ENCODE measurements at places on chromosomes 5 and 9.

DNA sequence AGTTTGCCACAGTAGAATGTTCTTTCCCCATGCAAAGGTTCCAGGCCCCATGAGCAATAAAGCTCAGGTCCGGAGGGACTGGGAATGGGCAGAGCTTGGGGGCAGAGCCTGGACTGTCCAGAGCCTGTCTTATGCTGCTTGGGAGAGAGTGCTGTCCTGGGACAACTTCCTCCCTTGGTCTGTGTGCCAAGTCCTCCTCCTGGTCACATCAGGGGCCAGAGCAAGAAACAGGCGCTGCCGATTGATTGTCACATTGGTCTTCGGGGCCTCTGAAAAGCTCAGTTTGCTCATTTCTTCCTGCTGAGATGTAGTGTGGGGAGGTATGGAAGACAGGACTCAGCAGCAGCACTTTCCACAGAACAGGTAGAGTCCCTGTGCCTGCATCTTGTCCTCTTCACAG lies 54.0 kb upstream of the FCN1 start:
- no peak for DNase-seq

- DNase-seq, result no peak
These were observed 43.1 kb upstream of the DAB2IP start for GRCh38 chr9:121608168-121608853.

- DNase-seq, result no peak
These were observed 119.7 kb downstream of the FANCC start for GRCh38 chr9:95197692-95198271.

- no peak for DNase-seq
These were observed 160.2 kb downstream of the MACROH2A1 start for GRCh38 chr5:135238622-135239452.

- DNase-seq, result no peak
These were observed 483 bp downstream of the C9orf85 start for GRCh38 chr9:71911908-71912335.

DNA sequence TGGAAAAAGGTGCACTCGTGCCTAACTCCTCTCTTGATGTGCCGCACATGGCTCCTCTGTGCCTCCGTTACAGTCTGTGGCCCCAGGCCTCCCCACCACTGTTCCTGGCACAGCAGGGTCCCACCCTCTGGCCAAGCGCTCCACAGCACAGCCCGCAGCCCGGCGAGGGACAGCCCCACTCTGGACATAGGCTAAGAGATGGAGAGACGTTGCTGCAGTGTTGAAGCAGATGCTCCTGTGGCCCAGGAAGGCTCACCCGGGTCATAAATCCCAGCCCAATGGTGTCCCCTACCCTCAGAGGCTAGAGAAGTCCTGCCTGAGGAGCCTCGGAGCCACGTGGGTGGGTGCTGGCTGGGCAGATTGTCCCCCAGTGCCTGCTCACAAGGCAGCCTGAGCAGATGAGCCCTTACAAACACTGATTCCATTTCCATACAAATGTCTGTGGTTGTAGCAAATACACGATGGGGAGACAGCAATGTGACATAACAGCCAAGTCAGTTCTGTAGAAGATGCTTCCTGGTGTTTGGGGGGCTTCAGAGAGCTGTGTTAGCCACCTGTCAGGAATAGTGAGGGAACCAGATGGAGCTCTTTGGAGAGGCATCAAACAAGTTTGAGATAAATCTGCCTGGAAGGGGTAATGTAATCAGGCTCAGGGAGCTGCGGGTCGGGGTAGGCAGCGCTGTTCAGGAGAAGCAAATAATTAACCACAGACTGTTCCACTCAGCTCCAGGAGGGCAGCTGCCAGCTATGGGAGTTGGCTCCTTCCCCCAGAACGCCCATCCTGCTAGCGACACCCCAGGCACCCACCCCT lies 41.7 kb downstream of the C5orf15 start:
- DNase-seq, result no peak

GRCh38 chr5:167671176-167671575 lies 620.3 kb upstream of the WWC1 start:
- no peak for DNase-seq

DNA sequence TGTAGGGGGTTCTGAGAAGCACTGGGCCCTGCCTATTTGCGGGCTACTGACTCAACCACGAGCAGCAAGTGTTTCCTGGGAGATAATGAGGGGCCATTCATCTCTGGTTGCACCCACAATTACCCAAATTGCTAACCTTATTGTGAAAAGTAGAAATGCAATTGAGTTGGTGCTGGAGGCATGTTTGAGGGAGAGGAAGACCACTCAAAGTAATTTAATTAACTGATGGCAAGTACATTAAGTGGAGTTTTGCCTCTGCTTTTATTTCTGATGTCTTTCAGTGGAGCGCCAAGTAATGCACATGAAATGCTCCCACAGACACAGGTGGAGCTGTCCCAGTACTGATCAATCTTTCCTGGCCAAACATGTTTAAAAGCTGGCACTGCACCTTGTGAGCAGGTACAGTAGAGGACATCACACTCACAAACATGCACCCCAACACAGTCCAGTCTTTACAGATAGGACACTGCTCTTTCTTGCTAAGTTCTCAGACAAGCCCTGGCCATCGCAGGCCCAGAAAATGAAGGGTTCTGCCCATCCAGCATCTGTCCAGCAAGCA lies 195.4 kb downstream of the HSPA4 start:
- no peak for DNase-seq

GRCh38 chr9:33229359-33230114 lies 10.4 kb upstream of the SPINK4 start:
- no peak for DNase-seq

Measured in stimulated activated CD8-positive, alpha-beta memory T cell treated with anti-CD3 and anti-CD28 coated beads, Interleukin-4, amount 100 ng/mL, for 1 hour (primary cell).